ENCODE measurements at places on chromosomes 12 and 14.

- no peak for DNase-seq
These were observed 2.4 kb downstream of the SLC35F4 start for GRCh38 chr14:57863471-57863870.

GRCh38 chr12:121334513-121335343 lies 17.5 kb downstream of the ANAPC5 start:
- DNase-seq: peak; percentile 56

- DNase-seq: no peak
These were observed 5.1 kb downstream of the ESRRB start for GRCh38 chr14:76380991-76381390.

DNA sequence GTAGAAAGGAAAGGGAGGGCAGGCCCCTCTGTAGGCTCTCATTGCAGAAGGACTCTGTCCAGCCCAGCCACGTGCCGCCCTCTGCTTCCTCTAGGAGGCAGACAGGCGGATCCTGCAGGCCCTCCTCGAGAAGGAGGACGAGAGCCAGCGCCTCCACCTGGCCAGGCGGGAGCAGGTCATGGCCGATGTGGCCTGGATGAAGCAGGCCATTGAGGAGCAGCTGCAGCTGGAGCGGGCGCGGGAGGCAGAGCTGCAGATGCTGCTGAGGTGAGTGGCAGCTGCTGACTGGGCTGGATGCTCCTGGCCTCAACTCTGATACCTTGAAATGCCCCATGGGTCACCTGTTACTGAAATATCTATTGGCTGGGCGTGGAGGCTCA lies 10.9 kb downstream of the TCHP start:
- DNase-seq: no peak

GRCh38 chr12:117333331-117333881 lies 28.0 kb downstream of the NOS1 start:
- DNase-seq: peak; percentile 20

- DNase-seq: no peak
These were observed 643 bp downstream of the ZFC3H1 start for GRCh38 chr12:71662849-71663560.

DNA sequence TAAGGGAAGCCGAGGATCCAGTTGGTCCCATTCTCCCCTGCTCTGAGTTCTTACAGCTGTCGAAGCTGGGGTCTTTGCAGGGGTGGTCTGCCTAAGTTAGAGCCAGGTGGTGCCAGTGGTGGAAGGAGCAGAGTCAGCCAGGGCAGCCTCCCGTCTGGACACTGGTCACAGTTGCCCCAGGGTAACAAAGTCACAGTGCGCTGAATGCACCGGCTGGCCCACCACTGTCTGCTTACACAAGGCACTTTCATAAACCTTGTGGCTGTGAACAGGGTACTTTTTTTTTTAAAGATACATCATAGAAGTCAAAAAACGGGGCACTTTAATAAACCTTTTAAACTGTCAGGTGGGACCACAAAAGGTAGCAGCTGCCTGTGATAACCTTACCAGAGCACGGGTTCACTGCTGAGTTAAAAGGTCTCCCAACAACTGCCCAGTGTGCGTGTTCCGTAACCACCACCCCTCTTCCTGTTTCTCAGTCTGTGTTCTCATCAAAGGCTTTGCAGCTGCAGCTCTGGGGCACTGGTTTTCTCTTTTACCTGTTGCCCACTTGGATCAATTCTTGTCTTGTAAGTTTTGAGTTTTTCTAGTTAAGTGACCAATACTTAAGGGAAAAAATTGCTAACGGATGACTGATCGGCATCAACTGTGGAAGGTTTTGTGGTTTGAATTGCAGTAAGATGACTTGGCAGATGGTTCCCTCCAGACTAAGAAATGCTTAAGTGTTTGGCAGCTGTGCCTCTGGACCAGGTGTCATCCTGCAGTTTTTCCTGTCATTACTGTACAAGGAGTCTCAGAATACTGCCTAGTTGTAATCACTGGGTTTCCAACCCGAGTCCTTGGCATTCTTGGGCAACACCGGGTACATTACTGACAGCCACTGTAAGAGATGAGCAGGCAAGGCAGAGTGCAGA lies 55.9 kb downstream of the DYNC1H1 start:
- DNase-seq: no peak

DNA sequence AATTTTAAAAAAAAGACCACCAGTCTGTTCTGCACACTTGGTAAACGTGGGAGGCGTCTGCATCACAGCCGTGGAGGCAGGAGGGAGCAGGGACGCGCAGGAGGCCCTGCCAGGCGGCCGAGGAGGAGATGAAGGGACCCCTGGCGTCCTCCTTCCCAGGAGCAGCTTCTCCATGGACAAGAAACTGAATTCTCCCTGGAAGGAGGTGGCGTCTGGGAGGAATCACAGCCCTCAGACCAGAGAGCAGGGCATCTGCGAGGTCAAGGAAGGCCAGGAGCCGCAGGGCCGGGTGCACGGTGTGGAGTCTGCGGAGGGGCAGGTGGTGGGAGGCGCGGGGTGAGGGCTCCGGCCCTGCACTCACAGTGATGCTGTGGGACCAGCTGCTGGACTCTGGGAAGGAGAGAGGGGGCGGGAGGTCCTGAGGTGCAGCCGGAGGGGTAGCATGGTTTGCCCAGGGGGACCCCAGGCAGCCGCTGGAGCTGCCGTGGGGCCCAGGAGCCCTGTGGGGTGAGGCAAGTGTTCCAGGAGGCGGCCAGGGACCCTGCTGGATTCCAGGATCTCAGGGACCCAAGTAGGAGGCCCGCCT lies 73.5 kb upstream of the GALNT9 start:
- DNase-seq: no peak
